ENCODE measurements at places on chromosomes 11 and 22.

- DNase-seq, result no peak
These were observed 69.9 kb upstream of the RTL6 start for GRCh38 chr22:44567846-44568493.

DNA sequence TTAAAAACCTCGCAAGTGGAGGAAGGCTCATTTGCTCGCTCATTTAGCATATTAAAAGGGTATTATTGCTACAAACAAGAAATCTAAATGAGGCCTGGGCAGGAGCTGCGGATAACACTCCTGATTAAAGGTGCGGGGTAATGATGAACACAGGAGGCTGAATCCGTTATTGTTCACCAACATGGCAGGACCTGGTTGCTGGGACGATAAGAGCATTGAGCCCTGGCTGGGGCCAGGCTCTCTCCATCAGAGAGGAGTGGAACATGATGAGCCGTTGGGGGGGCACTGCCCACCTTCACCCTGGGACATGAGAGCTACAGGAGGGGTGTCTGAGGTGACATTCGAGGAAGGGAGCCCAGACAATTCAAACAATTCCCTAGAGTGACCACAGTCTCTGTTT is 211.7 kb downstream of the NXPE2 start:
- no peak for DNase-seq

GRCh38 chr11:28259177-28259843 is 151.1 kb downstream of the METTL15 start:
- DNase-seq, result no peak

DNA sequence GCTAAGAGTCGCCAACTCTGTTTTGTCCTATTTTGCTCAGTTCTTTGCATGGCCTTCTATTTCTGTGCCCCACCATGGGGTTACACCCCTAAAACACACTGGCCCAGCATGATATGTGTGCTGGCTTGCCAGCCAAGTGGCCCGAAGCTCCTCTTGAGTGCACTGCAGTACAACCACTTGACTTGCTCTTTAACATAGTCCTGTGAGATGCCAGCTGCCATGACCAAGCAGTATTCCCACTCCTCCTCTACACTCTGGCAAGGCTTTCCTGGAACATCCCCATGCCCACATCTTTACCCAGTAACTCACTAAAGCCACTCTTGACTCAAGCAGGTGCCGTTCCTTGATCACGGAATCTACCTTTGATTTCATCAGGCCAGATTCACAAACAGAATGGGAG is 102.9 kb upstream of the GAL start:
- no peak for DNase-seq

DNA sequence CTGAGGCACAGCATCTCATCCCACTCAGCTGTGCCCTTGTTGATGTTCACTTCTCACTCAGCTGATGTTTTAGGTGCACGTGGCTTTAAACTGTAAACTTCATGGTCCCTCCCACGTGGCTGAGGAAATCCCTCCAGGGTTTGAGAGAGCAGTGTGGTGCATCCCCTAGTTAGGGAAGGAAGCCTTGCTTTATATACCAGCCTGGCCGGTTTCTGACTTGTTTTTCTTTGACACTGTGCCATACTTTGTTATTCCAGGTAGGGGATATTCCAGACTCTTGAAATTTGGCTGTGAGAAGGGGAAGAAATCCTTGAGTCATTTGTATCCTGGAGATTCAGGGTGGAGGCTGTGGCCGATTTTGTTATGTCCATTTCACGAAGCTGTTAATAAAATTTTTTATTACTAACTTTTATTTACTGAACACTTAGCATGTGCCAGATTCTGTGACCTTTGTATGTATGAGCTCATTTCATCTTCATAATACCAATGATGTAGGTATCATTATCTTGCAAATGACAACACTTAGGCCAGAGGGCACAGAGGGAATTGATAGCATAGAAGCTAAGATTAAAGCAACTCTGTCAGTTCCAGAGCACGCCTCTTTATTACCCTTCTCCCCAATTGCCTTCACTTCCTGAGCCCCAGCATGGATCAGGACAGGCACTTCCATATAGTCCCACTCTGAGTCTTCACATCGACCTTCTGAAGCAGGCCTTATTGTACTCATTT is 116.6 kb downstream of the NAV2 start:
- no peak for DNase-seq

GRCh38 chr11:62933285-62933684 is 12.1 kb upstream of the CHRM1 start:
- DNase-seq, result no peak

- peak; percentile 87 for DNase-seq
These were observed 8.6 kb downstream of the MRPL11 start for GRCh38 chr11:66429983-66430602.

- DNase-seq, result no peak
These were observed 774 bp upstream of the MRGPRG start for GRCh38 chr11:3219281-3219892.

DNA sequence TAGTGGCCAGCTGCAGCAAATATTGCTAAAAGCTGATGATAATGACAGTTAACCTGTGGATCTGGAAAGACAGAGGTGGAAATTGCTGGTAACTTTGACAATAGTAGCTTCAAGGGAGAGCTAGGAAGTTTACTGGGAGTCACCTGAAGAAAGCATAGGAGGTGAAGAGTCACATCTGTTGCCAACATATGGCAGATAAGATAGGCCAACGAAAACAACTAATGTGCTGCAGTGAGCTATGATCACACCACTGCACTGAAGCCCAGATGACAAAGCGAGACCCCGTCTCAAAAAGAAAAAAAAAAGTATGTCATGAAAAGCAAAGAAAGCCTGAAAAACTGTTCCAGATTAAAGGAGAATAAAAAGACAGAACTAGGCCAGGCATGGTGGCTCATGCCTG is 4.3 kb upstream of the PRDM10 start:
- no peak for DNase-seq

GRCh38 chr11:32033067-32033466 is 57.8 kb upstream of the RCN1 start:
- no peak for DNase-seq

Data from Ammon's horn (tissue), 1 donor.